Activated CD8-positive, alpha-beta memory T cell treated with anti-CD3 and anti-CD28 coated beads for 4 hours (primary cell): ENCODE measurements at places on chromosomes 11 and 22.

DNA sequence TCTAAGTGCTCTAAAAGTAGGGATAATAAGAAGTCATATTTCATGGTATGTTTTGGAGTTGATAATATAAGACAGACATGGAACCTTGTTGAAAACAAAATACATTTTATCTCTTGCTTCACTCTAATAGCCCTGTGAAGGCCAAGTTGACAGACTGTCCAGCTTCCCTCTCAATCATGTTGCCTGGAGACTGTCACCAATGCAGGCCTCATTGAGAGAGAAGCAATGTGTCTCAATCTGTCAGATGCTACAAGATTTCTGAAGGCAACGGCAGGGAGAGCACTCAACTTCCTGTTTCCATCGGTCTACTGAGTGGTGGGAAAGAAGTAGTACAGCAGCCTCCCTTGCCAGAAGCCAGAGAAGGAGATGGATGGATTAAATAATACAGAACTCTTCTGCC, 23.6 kb upstream of the FJX1 start:
- DNase-seq = no peak

DNA sequence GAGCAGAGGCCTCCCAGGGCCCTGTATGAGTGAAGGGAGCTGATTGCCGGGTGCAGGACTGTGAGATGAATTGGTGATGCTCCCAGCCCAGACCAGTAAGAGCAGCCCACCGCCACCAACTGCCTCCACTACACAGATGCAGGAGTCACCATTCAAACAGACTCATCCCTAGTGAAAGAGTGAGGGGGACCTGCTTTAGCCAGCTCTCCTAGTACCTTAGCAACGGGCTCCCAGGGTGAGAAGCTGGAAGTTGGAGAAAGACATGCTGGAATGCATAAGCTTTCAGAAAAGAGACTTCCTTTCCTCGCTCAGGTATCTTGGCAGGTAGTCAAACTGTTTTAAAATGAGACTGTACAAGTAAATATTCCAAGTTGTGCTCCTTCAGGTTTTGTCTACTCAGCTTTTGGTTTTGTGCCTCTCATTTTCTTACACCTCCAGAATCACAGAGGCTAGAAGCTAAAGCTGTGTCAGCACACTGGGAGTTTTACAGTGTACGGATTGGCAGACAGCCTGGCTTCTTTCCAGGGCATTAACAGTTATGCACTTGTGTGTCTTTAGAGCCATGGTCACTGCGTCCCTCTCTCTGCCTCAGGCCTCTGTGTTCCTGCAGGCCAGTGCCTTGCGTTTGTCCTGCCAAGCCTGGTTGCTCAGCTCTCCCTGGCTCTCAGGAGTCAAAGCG, 146.2 kb downstream of the ATXN10 start:
- no peak for DNase-seq

DNA sequence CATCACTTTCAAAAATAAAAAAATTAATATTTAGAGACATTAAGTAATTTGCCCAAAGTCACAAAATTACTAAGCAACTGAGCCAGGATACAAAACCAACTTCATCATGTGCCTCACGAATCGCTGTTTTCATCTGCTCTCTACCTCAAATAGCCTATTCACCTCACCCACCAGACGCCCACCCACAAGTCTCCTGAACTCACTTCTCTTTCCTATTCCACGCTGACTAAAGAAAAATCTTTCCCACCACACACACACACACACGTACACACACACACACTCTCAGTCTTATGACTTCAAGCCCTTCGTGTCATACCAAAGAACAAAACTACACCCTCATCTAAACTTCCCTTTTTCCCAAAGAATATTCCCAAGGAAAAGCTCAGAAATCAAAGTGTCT, 2.2 kb downstream of the OR8B12 start:
- DNase-seq = no peak

- DNase-seq = no peak
These were observed 60.2 kb downstream of the PDHX start for GRCh38 chr11:34976496-34977088.

- no peak for DNase-seq
These were observed 110.9 kb downstream of the RASSF10 start for GRCh38 chr11:13119941-13120520.

DNA sequence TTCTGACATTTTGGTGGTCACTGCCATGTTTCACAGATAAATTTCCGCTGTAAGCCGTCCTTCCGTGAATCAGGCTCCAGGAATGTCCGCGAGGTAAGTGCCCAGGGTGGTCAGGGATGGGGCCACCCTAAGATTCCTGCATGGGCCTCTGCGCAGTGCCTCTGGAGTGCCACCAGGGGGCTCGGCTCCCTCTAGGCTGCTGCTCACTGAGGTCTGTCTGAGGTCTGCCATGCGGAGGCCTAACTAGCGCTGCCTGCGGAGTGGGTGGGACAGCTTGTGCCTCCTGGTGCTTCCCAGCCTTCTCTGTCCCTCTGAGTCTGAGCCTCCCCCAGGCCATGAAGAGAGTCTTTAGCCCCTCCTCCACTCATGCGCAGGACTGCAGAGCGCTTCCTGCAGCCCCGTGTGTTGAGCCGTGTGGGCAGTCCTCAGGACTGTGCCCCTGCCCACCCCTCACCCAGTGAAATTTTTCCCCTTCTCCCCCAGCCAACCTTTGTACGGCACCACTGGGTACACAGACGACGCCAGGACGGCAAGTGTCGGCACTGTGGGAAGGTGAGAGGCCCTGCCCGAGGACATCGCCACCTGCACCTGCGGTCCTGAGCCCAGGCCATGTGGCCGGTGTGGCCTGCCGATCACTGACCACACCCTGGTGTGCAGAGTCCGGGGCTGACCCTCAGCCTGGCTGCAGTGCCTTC, 11.9 kb upstream of the MDK start:
- no peak for DNase-seq

DNA sequence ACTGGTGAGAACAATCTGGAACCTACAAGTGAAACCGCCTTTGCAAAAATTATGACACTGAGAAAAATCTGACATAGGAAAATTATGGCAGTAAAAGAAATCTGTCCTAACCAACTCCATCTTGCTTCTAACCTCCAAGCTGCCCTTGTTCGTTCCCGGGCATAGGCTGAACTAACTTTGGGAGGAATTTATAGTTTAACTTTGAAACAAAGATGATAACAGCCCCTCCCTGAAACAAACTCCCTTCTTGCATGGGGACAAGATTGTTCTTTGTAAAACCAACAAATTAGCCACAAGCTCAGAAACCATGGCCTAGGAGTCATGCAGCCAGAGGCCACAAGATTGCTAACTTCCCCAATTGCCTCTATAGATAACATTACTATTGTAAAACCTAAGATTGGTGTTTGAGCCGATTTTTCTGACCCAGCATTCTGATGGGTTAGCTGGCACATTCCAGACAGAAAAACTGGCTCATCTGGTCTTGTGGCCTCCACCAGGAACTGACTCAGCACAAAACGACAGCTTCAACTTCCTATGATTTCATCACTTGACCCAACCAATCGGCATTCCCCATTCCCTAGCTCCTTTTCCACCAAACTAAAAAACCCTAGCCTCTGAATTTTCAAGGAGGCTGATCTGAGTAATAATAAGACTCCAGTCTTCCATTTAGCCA, 3.6 kb upstream of the CCDC81 start:
- no peak for DNase-seq

DNA sequence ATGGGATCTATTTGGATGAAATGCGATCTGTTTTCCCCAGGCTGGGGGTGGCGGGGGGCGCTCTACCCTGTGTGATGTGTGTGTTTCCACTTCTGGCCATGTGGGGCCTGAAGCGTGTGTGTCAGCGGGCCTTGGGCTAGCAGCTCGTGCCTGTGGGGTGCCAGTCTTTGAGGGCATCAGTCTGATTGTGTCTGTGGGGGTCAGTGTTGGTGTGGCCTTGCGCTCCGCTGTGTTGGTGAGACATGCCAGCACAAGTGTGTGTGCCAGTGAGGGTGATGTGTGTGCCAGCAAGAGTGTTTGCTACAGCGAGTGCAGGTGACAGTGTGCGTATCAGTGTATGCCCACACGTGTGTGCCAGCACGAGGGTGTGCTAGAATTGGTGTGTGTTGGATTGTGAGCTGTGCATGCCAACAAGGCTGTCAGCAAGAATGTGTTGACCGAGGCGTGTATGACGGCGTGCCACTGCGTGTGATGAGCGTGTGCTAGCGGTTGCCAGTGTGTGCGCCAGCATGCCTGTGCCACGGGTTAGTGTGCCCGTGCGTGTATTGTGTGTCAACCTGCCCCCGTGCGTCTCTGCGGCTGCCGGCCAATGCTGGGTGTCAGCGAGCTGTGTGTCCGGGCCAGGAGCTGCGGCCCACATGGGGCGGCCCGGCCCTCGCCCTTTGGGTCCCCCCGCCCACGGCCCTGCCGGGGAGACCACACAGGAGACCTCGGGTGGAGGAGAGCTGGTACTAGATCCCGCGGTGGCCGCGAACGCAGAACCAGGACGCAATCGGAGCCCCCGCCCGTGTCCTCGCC, 519 bp downstream of the ARRB1 start:
- DNase-seq = no peak

DNA sequence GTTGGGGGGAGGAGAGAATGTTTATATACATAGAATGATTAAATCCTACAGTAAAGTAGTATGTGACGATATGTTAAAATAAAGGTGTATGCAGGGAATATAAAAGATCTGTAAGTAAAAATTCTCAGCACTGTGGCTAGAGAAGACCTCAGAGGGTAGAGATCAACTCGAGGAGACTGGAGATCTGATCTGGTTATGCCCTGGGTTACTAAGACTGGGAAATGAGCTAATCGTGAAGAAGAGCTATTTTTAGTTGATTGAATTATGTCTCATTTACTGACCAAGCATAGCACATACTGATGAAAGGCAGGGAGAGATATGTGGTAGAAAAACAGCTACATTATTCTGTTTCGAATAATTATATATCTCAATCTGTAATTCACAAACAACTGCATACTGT, 42.8 kb upstream of the ALKBH3 start:
- no peak for DNase-seq

DNA sequence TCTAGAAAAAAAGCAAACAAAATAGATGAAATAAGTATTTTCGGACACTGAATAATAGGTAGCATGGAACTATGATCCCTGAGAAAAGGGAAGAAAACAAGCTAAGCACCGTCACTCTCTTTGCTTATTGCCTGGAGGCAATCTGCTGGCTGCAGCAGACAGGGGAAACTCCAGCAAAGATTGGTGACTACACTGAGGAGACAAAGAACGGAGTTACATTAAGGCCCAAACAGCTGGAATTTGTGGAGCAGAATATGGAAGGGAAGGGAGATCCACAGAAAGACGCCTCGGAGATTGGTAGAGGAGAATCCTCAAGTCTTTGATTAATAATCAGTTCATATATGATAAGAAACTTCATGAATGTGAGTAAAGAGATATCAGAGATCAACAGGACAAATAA, 150.2 kb downstream of the TYR start:
- no peak for DNase-seq

- DNase-seq = no peak
These were observed 46.5 kb downstream of the SLC22A12 start for GRCh38 chr11:64637334-64638017.

- DNase-seq = no peak
These were observed 17.2 kb downstream of the MSANTD2 start for GRCh38 chr11:124783002-124783401.

DNA sequence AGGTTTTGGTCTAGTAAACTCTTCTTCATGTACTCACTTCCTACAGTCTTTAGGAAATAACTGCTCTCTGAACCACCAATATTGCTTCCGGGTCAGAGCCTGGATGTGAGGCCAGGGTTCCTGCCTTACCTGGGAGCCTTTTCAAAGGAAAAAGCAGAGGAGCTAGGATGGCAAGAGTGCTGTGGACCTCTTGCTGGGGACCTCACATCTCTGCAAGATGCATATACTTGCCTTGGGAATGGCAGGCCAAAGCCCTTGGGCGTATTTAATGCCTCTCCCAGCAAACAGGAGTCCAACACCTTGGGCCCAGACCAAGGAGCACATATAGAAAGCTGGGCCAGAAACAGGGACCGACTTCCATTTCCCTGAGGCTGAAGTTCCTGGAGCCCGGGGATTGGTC, 5.3 kb downstream of the GLB1L2 start:
- DNase-seq = no peak

DNA sequence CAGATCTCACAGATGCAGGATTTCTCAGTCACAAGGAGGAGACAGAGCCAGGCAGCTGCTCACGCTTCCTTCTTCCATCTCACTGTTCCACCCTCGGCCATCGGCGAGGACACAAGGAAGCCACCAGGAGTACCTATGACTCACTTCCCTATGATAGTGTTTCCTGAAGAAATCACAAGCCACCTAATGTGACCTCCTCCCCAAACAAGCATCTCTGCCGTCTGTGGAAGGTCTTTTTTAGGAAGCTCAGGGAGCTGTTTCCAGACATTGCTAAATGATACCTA, 672.7 kb downstream of the TBC1D22A start:
- no peak for DNase-seq

DNA sequence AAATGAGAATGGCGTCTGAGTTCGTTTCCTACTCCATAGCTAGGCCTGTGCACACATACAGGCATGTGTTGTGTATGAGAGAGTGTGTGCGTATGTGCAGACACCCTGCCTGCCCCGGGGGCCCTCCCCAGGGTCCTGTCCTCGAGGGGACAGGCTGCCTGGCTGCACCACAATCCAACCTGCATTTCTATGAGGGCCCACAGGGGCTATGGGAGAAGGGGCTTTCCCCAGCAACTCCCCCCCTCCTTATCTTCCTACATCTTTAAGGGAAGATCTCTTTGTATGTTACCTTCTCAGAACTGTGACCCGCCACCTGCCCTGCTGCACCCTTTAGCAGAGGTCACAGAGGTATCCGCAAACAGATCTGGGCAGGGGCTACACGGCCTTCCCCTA, 14.9 kb downstream of the ADORA2A start:
- DNase-seq = no peak

GRCh38 chr22:30803679-30804078, 109.0 kb downstream of the OSBP2 start:
- no peak for DNase-seq

DNA sequence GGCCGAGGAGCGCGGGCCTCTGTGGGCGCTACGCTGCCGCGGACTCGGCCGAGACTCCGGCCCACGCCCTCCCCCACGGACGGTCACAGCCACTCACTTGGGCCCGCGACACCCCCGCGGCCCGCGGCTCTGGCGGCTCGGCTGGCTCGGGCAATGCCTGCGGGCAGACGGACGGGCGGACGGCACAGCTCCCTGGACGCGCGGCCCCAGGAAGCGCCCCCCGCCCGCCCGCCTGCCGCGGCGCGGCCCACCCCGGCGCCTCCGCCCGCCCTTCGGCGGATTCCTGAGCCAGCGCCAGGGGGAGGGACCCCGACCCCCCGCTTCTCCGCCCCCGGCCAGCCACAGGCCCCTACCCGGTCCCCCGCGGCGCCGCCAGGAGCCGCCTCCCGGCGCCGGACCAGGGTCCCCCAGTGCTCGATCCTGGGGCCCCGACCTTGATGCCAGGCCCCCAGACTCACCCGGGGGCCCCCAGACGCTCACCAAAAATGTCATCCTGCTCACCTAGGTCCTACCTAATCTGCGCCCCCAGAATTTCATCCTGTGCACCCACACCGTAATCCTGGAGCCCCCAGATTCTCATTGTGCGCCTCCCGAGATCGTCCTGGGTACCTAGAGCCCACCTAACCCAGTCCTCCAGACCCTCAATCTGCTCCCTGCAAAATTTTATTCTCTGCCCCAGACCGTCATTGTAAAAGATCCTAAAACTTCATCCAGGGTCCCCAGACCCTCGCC, at the start of gene EFEMP2:
EFEMP2 (minus strand) TSS at position 215 of the 732 bp plus-strand sequence. CDS start 446 bp downstream, outside the sequence.
- no peak for DNase-seq
